OCI-LY7 (cell line): ENCODE measurements at places on chromosomes 1 and 21. TPM values are rescaled to one million over a fixed set of nuclear protein-coding genes. Genes with fewer than 3 reads are reported as not detected.

The FAM163A gene
- total RNA-seq: not detected in 2 replicates

The KRTAP19-1 gene
- total RNA-seq: not detected in 2 replicates

The CYP4B1 gene
- total RNA-seq: not detected in 2 replicates

The CD2 gene
- total RNA-seq: not detected in 2 replicates

The RERE gene
- 183 and 211 TPM in 2 replicates for total RNA-seq

The LCE3D gene
- total RNA-seq: not detected in 2 replicates

The BACE2 gene
- total RNA-seq: not detected in 2 replicates

The FAM177B gene
- total RNA-seq: not detected in 2 replicates

The ANXA9 gene
- 0.39 and 0.65 TPM in 2 replicates for total RNA-seq

The SLC35A3 gene
- total RNA-seq: 24.8 and 25.4 TPM in 2 replicates

The S100A5 gene
- total RNA-seq: not detected in 2 replicates

The TIMM17A gene
- 55.6 and 67.2 TPM in 2 replicates for total RNA-seq

The ATP6V1G3 gene
- total RNA-seq: 0.90 TPM in 1 of 2 replicates, not detected in the other

The AK5 gene
- total RNA-seq: not detected in 2 replicates

The LCE2B gene
- total RNA-seq: not detected in 2 replicates

The GCSAML gene
- not detected in 2 replicates for total RNA-seq

The GNB1 gene
- 502 and 563 TPM in 2 replicates for total RNA-seq

The SGIP1 gene
- not detected in 2 replicates for total RNA-seq

The PSMD4 gene
- 137 and 150 TPM in 2 replicates for total RNA-seq

The FBXO2 gene
- total RNA-seq: 6.0 and 6.1 TPM in 2 replicates
